ENCODE measurements at places on chromosomes 2 and 18. TPM values are rescaled to one million over a fixed set of nuclear protein-coding genes. Genes with fewer than 3 reads are reported as not detected.
A peak's percentile ranks its signal among the peaks of the same experiment; 100 is the strongest.

PSMA8 gene
- not detected for total RNA-seq

NEB gene
- 0.57 TPM for total RNA-seq

SPDYA gene
- total RNA-seq = 1.7 TPM

IL37 gene
- not detected for total RNA-seq

CPO gene
- 0.32 TPM for total RNA-seq

SMYD1 gene
- total RNA-seq = not detected

SLC9A4 gene
- total RNA-seq = not detected

ATP6V1B1 gene
- 1.4 TPM for total RNA-seq

- no peak for DNase-seq
These were observed 1070.2 kb upstream of the NXPH2 start for GRCh38 chr2:139850254-139850890.

GRCh38 chr18:69064063-69064462, 266.2 kb downstream of the CCDC102B start:
- no peak for DNase-seq

DNA sequence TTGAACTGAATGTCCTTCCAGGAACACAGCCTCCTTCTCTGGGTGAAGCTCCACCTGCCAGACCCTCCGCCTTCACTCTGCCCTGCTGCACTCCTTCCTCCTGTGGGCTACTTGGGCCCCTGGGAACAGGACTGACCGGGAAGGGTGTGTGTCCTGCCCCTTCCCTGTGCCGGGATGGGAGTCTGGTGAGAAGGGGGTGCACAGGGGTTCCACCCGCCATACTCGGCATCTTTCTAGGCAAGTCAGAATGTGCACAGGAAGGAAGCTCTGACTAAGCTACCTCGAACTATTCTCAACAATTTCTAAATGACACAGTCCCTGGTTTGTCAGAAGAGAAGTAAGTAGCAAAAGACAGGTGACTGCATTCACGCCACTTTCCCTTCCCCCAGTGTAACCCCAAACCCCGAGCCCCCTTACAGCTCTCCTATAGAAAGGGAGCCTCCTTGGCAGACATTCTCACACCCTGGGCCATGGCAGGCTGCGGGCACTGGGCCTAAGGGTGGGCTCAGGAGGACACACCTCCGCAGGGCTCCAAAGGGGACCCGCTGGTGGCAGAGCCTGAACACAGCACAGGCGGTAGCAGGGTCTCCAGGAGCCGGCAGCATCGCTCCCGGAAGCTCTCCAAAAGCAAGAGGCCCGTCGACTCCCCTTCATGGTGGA, 184.1 kb downstream of the HDAC4 start:
- DNase-seq = peak; percentile 73

- no peak for DNase-seq
These were observed 343.0 kb downstream of the NYAP2 start for GRCh38 chr2:225742487-225742886.

- DNase-seq = no peak
These were observed 42.4 kb downstream of the XDH start for GRCh38 chr2:31372097-31372496.

- no peak for DNase-seq
These were observed 48.5 kb upstream of the DTNA start for GRCh38 chr18:34661464-34662087.

DNA sequence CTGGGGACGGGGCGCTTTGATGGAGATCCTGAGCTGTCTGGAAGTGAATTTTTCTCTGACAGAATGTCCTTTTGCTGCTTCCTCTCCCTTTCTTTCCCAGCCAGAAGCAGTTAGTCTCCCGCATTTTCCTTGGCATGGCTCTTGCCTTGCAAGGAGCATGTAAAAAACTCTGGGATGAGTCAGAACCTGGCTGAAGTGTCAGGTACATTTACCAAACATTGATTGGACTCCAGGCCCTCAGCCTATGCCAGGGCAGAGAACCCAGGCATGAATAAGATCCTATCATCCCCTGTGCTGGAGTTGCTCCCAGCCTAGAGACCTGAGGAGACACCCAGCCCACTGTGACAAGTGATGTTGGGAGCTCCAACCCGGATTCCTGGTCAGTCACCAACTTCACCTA, 21.6 kb downstream of the STON1 start:
- no peak for DNase-seq

GRCh38 chr2:201452922-201453643, 1.5 kb downstream of the STRADB start:
- no peak for DNase-seq

DNA sequence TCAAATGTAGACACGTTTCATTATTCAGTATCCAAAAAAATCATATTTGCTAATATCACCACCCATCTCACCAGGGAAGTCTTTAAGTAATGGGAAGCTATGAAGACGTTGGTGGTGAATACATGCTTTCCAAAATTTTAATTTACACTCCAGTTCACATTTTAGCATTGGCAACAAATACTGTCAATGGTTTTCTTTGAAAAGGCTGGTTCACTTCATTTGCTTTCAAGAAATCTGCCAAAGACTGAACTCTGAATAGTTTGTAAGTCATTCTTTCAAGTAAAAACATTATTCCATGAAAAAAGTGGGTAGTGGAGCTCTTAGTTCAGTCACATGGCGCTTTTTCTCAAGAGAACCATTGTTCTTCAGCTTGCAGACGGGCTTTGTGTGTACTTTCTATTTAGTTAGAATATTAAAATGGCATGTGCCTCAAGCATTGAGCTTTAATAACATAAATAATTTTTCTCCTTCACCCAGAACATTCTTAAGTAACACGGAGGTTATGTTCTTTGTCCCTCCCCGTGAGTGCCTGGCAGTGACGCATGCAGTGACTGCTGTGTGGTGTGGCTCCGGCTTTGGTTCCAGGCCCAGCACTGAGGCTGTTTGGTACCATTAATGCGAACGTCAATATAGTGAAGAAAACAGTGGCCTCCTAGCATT, 300.0 kb upstream of the HDAC4 start:
- DNase-seq = no peak

GRCh38 chr2:98664323-98664722, 55.9 kb downstream of the UNC50 start:
- DNase-seq = no peak

- DNase-seq = no peak
These were observed 42.4 kb downstream of the ASB18 start for GRCh38 chr2:236221798-236222197.

DNA sequence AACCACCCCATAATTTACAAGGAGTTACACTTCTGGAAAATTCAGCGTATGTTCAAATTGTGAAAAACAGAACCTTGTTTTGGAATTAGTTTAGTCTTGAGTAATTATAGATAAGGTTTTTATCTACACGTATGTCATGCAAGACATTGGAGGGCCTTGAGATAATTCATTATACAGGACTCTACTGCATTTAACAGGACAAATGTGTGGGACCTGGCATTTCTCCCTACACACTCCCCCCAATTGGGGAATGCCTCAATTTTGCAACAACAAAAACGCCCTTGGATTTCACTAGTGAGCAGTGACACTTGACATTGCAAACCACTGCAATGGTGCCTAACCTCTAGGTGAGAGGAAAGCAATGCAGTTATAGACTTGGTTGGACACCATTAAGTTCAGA, 11.4 kb downstream of the SLC1A4 start:
- DNase-seq = no peak

- DNase-seq = no peak
These were observed 348.7 kb upstream of the GALNT5 start for GRCh38 chr2:156908825-156909224.

DNA sequence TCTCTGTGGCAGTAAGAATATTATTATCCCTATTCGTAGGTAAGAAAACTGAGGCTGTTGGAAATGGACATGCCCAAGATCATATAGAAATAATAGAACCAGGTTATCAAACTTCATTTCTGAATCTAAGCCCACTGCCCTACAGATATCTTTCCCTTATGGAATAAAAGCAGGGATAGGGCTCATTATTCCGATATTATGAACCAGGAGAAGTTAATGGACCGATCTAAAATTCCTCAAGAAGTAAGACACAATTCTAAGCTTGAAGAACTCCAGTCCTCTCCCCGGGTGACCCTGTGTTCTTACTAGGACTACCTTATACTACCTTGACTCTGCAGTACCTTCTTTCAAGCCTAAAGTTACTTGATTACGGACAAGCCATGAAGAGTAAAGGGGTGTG, 8.4 kb upstream of the MYCN start:
- no peak for DNase-seq

DNA sequence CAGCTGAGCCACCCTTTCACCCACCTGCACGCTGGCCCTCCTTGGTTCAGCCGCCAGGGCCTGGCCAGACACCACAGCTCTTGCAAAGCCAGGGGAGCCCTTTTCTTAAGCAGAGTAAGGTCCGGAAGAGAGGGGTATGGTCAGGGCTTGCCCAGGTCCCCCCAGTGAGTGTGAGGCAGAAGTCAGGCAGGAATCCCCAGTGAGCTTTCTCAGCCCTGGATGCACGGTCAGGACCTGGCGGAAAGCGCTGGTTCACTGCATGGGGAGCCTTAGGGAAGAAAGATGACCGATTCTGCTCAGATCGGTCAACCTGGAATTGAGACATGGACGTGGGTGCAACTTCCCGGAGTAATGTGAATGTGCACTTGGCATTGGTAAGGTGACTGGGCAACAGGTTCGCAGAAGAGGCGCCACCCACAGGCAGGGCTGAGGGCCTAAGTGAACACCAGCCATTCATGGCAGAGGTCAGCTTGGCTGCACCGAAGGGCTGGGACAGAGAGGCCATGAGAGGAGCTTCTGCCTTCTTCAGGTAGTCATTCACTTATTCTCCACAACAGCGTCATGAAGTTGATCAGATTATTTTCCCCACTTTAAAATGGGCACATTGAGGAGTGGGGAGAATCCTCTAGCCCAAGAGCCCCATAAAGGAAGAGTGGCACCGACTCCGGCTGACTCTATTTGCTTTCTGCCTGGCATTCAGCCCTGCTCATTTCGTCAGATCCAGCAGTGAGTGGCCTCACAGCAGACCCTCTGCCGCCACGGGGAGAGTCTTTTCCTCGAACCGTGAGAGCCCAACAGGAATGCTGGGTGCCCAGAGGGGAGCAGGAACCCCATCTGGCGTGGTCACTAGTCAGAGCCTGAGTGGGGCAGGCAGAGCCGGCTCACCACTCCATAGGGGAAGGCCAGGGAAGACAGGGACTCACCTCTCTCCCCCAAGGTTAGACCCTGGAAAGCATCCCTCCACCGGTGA, 35.8 kb downstream of the SCTR start:
- DNase-seq = peak; percentile 71

DNA sequence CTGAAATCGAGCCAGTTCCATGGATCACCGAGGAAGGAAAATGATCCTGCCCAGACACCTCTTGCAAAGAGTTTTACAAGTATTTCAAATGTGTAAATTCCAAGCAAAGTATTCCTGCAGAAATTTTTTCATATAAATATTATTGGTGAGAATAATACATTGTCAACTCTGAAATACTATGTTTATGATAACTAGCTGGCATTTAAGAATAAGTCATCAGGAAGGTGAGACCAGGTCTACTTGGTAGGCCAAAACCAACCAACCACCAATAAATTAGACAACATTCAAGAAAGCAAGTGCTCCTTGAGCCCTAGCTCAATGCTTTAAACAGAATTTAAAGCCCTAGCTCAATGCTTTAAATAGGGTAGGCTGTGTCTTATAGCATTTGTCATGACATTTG, 21.7 kb downstream of the SCN7A start:
- DNase-seq = no peak

GRCh38 chr2:70029814-70030409, 57.4 kb upstream of the PCBP1 start:
- DNase-seq = peak; percentile 88

- no peak for DNase-seq
These were observed 927.0 kb downstream of the DPP10 start for GRCh38 chr2:115369400-115369799.

DNA sequence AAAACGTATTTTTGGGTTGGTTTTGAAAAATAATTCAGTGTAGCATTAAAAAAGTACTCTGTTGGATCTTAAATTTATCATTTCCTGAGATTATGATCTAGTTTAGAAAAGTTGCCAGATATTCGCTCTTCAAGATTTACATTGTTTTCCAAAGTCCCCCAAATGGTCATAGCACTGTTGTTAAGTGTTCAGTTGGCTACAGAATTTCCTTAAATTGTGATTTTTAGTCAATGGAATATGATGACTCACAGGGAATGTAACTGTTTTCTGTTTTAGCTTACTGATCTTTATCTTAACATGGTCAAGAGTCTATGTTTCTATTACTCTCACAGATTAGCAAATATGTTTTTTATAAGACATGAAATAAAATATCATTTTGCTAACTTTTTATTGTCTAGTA, 23.2 kb downstream of the PLCL1 start:
- no peak for DNase-seq

DNA sequence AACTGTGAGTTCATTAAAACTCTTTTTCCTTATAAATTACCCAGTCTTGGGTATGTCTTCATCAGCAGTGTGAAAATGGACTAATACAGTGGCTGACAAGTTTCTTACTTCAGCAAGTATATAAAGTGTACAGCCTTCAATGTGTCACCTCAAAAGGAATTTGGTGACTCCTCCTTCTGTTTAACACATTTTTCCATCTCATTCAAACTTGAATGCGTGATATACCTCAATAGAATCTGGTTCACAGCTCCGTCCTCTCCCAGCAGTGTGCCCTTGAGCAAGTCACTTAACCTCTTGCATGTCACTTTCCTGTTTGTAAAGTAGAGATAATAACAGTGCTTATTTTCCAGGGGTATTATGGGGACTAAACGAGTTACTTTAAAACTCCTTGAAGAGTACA, 159.6 kb downstream of the CCBE1 start:
- DNase-seq = no peak

DNA sequence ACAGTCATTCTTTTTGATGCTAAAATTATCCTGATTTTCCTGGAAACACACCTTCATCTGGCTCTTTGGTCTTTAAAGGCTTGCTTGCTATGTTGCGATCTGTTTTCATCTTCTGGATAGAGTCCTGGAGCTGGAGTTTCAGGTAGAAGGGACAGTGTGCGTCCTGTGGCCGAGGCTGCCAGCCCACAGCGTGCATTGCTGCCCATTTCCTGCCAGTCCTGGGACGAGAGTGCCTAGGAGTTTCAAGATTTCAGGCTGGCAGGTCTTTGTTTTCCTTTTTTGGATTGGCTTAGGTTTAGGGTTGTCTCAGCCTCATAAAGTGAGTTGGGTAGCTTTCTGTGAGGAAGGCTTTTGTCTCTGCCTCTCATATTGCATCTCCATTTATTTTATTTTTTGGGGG, 14.5 kb downstream of the DGKD start:
- DNase-seq = no peak

DNA sequence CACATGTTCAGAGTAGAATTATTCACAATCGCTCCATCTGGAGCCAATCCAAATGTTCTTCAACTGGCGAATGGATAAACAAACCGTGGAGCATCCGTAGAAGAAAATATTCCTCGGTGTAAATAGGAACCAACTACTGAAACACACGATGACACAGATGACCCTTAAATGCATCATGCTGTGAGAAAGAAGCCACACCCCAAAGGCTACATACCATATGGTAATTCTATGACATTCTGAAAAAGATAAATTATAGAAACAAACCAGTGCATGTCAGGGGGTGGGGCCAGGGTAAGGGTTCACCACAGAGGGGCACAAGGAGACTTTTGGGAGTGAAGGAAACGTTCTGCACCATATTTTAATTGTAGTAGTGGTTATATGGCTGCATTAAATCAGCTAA, 312.2 kb upstream of the SMIM21 start:
- DNase-seq = no peak

Measured in posterior vena cava (tissue), 2 donors.